ENCODE measurements at places on chromosomes 3 and 15. TPM values are rescaled to one million over a fixed set of nuclear protein-coding genes. Genes with fewer than 3 reads are reported as not detected.

- H3K27ac ChIP-seq, result no peak overlapping the region
- DNase-seq, result peak; percentile 37
- H3K27me3 ChIP-seq, result peaks cover 5% of the 10 kb centered on the region
Measured at GRCh38 chr3:183247011-183247589, 6.0 kb upstream of the B3GNT5 start.

- H3K4me1 ChIP-seq, result peaks cover 5% of the 10 kb centered on the region
- no peak overlapping the region for H3K4me3 ChIP-seq
- DNase-seq, result no peak
- no peak overlapping the region for H3K27ac ChIP-seq
- no peaks in the 10 kb centered on the region for H3K27me3 ChIP-seq
- H3K36me3 ChIP-seq, result peaks cover 12% of the 10 kb centered on the region
Measured at GRCh38 chr15:89172921-89173320, 48.5 kb downstream of the RLBP1 start.

DNA sequence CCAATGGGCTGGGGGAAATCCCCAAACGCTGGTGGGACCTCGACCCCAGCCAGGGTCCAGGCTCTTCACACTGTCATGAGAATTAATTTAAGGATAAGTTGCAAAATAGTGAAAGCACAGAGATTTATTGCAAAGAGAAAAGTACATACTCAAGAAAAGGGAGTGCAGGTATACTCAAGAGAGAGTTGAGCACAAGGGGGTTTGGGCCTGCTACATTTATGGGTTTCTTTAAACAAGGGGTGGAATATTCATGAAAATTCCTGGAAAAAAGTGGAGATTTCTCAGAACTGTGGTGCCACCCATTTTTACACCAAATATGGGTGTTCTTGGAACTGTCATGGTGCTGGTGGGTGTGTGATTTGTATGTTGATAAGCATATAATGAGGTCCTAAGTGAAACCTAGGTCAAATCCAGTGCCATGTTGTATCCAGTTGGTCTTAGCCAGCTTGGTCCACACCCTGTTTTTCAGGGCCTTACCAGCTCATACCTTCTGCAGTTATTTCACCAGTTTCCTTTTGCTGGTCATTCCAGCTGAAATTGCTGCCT is 32.6 kb upstream of the NEO1 start:
- DNase-seq, result no peak
- H3K36me3 ChIP-seq, result no peaks in the 10 kb centered on the region
- no peak overlapping the region for H3K27ac ChIP-seq
- H3K4me3 ChIP-seq, result no peak overlapping the region
- peaks cover 14% of the 10 kb centered on the region for H3K4me1 ChIP-seq
- H3K27me3 ChIP-seq, result no peaks in the 10 kb centered on the region

Gene GUCA1C
- total RNA-seq, result not detected

- H3K36me3 ChIP-seq, result no peaks in the 10 kb centered on the region
- no peak within 1 kb of the TSS for H3K27ac ChIP-seq
- peak; percentile 60 for DNase-seq
- H3K27me3 ChIP-seq, result no peaks in the 10 kb centered on the region
Measured at GRCh38 chr3:52444860-52445793, at the start of gene SEMA3G. TSS of gene SEMA3G (minus strand) at chr3:52445103. CDS start at chr3:52445027, 76 bp downstream.

Gene RLBP1
- total RNA-seq, result not detected

DNA sequence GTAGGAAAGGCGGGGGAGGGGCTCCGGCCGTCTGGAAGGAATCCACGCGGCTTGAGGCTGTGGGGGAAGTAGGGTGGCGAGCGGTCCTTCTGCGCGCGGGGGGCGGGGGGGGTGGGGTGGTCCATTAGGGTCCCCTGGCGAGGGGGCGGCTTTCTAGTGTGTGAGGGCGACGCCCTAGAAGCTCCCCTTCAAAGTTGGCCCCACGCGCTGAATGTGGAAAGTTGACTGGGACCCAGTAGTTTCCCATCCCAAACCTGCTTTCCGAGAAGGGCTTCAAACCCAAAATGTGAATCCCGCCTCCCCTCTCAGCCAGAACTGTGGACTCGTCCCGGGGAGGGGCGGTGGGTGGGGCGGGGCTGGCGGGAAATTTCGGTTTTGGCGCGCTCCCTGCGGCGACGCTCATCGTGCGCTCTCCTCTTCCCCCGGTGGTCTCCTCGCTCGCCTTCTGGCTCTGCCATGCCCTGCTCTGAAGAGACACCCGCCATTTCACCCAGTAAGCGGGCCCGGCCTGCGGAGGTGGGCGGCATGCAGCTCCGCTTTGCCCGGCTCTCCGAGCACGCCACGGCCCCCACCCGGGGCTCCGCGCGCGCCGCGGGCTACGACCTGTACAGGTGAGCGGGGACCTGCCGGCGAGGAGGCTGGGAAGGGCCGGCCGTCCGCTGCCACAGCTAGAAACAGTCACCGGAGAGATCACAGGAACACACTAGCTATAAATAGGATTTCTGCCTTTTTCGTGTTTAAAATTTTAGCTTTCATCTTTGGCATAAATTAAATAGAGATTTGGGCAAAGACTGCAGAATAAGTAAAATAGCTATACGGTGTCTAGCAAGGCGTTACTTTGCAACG is 790 bp downstream of the DUT start:
- peak; percentile 61 for DNase-seq
- H3K27ac ChIP-seq, result peak overlapping the region; percentile 95
- H3K27me3 ChIP-seq, result no peaks in the 10 kb centered on the region

GRCh38 chr3:170835336-170835735 is 34.7 kb downstream of the RPL22L1 start:
- H3K36me3 ChIP-seq, result no peaks in the 10 kb centered on the region
- H3K27me3 ChIP-seq, result no peaks in the 10 kb centered on the region
- DNase-seq, result no peak
- H3K4me3 ChIP-seq, result no peak overlapping the region
- peaks cover 9% of the 10 kb centered on the region for H3K4me1 ChIP-seq
- no peak overlapping the region for H3K27ac ChIP-seq

GRCh38 chr3:130692455-130692854 is 54.2 kb downstream of the PIK3R4 start:
- no peak overlapping the region for H3K4me3 ChIP-seq
- no peak for DNase-seq
- H3K36me3 ChIP-seq, result peaks cover 7% of the 10 kb centered on the region
- H3K4me1 ChIP-seq, result no peaks in the 10 kb centered on the region

- DNase-seq, result no peak
- no peaks in the 10 kb centered on the region for H3K36me3 ChIP-seq
- H3K4me3 ChIP-seq, result no peak overlapping the region
- H3K4me1 ChIP-seq, result peaks cover 2% of the 10 kb centered on the region
- no peak overlapping the region for H3K27ac ChIP-seq
- no peaks in the 10 kb centered on the region for H3K27me3 ChIP-seq
Measured at GRCh38 chr3:66133853-66134445, 86.9 kb upstream of the SLC25A26 start.

GRCh38 chr3:176046703-176047102 is 1150.6 kb downstream of the TBL1XR1 start:
- DNase-seq, result no peak
- no peak overlapping the region for H3K27ac ChIP-seq
- H3K36me3 ChIP-seq, result no peaks in the 10 kb centered on the region
- no peak overlapping the region for H3K4me3 ChIP-seq

GRCh38 chr3:50523279-50523811 is 19.9 kb upstream of the CACNA2D2 start:
- H3K27me3 ChIP-seq, result no peaks in the 10 kb centered on the region
- H3K36me3 ChIP-seq, result no peaks in the 10 kb centered on the region
- H3K27ac ChIP-seq, result no peak overlapping the region
- H3K4me1 ChIP-seq, result no peaks in the 10 kb centered on the region
- no peak for DNase-seq

DNA sequence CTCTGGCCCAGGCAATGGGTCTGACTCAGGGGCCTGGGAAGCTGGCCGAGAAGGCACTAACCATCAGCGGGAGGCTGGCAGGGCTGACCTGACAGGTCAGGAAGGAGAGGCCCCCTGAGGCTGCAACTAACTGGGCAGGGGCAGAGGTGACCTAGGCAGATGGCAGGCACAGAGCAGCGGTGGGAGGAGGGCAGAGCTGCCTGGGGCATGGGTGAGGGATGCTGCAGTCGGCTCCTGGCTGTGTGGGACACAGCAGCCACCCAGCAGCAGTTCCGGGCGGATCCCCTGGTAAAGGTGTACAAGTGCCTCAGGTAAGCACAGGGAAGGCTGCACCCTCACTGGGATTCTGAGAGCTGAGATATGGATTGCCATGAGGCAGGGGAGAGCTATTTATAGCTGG is 236.1 kb downstream of the OCA2 start:
- no peak overlapping the region for H3K27ac ChIP-seq
- no peaks in the 10 kb centered on the region for H3K27me3 ChIP-seq
- no peaks in the 10 kb centered on the region for H3K4me1 ChIP-seq

GRCh38 chr3:106209482-106209881 is 340.7 kb upstream of the CBLB start:
- no peak for DNase-seq
- no peak overlapping the region for H3K4me3 ChIP-seq
- H3K4me1 ChIP-seq, result no peaks in the 10 kb centered on the region

- H3K4me1 ChIP-seq, result peaks cover 24% of the 10 kb centered on the region
- peak overlapping the region; percentile 76 for H3K4me3 ChIP-seq
- H3K36me3 ChIP-seq, result no peaks in the 10 kb centered on the region
- H3K27ac ChIP-seq, result peak overlapping the region; percentile 92
- H3K27me3 ChIP-seq, result no peaks in the 10 kb centered on the region
- DNase-seq, result peak; percentile 49
Measured at GRCh38 chr3:98732286-98733052, 30.7 kb upstream of the ST3GAL6 start.

Gene EXOG
- 5.0 TPM for total RNA-seq

- no peaks in the 10 kb centered on the region for H3K27me3 ChIP-seq
- peak overlapping the region; percentile 63 for H3K27ac ChIP-seq
- no peak overlapping the region for H3K4me3 ChIP-seq
- peaks cover 47% of the 10 kb centered on the region for H3K4me1 ChIP-seq
Measured at GRCh38 chr15:83062768-83063180, 4.3 kb downstream of the BTBD1 start.

Gene GOLGA8O
- total RNA-seq, result 1.4 TPM

DNA sequence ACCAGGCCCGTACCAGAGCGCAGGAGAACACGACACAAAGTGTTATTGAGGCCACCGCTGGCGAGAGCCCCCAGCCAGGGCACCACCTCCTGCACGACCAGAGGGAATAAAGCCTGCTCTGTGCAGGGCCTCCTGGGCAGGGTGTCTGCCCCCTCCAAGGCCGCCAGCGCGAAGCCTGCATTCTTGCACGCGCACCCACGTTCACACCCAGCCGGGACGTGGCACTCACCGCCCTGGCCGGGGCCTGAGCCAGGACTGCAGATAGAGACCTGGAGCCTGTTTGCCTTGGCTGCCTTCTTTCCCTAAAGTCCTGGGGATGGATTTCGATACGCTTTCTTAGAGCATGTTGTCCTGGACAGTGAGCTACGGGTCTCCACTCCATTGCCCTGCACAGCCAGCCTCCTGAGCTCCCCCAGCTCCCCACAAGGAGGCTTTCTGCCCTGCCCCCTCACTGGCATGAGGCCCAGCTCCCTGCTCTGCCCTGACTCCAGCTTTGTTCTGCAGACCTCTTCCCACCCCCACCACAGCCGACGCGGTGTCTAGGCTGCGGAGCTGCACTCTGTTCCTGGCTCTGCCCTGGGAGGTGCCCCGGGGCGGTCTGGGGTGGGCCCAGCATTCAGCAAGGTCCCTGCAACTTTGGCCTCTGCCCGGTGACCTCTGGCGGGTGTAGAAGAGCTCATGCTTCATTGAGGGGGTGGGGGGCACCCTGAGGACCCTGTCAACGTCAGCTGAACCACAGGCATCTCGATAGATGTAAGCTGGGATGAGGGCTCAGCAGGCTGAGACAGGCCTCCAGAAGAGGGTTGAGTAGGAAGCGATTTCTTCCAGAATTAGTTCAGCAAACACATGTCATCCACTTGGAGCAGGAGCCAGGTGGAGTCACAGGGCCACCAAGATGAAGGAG is 145.0 kb downstream of the LRRK1 start:
- H3K4me3 ChIP-seq, result no peak overlapping the region
- peak; percentile 71 for DNase-seq

Gene FAM107A
- total RNA-seq, result not detected

Gene CCRL2
- total RNA-seq, result 7.2 TPM

DNA sequence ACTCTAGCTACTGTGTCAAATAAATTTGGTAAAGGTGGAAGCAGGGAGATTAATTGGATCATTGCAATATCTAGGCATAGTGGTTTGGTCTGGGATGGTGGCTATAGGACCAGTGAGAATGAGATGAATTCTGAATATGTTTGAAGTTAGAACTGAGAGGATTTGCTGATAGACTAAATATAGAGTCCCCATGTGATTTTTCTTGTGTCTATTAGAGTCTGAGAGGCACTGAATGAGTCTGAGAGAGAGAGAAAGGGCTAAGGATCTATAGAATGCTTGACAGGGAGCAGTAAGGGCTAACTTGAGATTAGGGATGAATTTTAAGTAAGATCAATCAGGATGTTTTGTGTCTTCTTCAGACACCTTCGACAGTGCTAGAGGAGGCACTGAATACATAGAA is 77.9 kb upstream of the CHL1 start:
- DNase-seq, result no peak
- H3K27me3 ChIP-seq, result no peaks in the 10 kb centered on the region

- no peak for DNase-seq
- no peak overlapping the region for H3K27ac ChIP-seq
- no peaks in the 10 kb centered on the region for H3K36me3 ChIP-seq
- H3K4me1 ChIP-seq, result no peaks in the 10 kb centered on the region
- H3K4me3 ChIP-seq, result no peak overlapping the region
Measured at GRCh38 chr3:138803006-138803653, 31.6 kb downstream of the PIK3CB start.

Gene ARPP21
- 0.32 TPM for total RNA-seq

- H3K36me3 ChIP-seq, result no peaks in the 10 kb centered on the region
- H3K4me1 ChIP-seq, result peaks cover 12% of the 10 kb centered on the region
- H3K27ac ChIP-seq, result peak overlapping the region; percentile 22
Measured at GRCh38 chr3:100761211-100761942, 52.1 kb downstream of the TFG start.

GRCh38 chr15:52113235-52113634 is 660 bp upstream of the BCL2L10 start:
- H3K36me3 ChIP-seq, result no peaks in the 10 kb centered on the region
- no peak overlapping the region for H3K27ac ChIP-seq
- DNase-seq, result no peak
- H3K4me1 ChIP-seq, result no peaks in the 10 kb centered on the region
- H3K4me3 ChIP-seq, result no peak overlapping the region
- H3K27me3 ChIP-seq, result peaks cover 38% of the 10 kb centered on the region

Gene ITIH3
- 0.06 TPM for total RNA-seq

Gene ZSCAN29
- 29.8 TPM for total RNA-seq

Gene EPB42
- 0.39 TPM for total RNA-seq

- DNase-seq, result peak; percentile 33
- no peaks in the 10 kb centered on the region for H3K36me3 ChIP-seq
- H3K27me3 ChIP-seq, result no peaks in the 10 kb centered on the region
- H3K4me3 ChIP-seq, result no peak overlapping the region
- H3K4me1 ChIP-seq, result peaks cover 5% of the 10 kb centered on the region
Measured at GRCh38 chr15:78691167-78691850, 50.3 kb upstream of the CHRNB4 start.

Gene SAMD7
- not detected for total RNA-seq

GRCh38 chr3:134955874-134956273 is 160.8 kb downstream of the EPHB1 start:
- no peaks in the 10 kb centered on the region for H3K36me3 ChIP-seq
- no peaks in the 10 kb centered on the region for H3K4me1 ChIP-seq
- DNase-seq, result no peak
- H3K4me3 ChIP-seq, result no peak overlapping the region
- no peaks in the 10 kb centered on the region for H3K27me3 ChIP-seq

- peak; percentile 35 for DNase-seq
- no peaks in the 10 kb centered on the region for H3K36me3 ChIP-seq
- no peaks in the 10 kb centered on the region for H3K27me3 ChIP-seq
- H3K4me3 ChIP-seq, result no peak overlapping the region
- no peaks in the 10 kb centered on the region for H3K4me1 ChIP-seq
Measured at GRCh38 chr3:12363397-12364195, 74.7 kb downstream of the PPARG start.

Gene IL17RB
- 8.4 TPM for total RNA-seq

Gene TMEM207
- not detected for total RNA-seq

Measured in cardiac muscle cell (in vitro differentiated cells and primary cell).